ENCODE measurements at places on chromosomes 2 and 18.
A peak's percentile ranks its signal among the peaks of the same experiment; 100 is the strongest.

DNA sequence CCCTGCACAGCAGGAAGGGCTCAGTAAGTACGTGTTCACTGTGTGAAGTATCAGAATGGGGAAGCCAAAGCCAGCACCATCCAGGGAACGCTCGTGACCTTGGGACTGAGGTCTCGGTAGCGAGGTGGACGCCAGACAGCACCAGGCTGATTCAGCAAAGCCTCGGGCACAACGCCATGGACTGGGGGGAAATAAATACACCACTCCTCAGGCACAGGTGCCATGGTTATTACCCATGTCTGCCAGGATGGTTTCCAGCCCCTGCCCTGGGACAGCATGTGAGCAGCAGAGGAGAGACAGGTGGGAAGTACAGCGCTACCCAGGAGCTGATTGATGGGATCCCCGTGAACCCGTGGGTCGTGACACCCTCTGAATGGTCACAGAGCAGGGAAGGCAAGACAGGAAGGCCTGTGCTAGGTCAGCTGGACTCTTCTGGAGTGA is 53.0 kb downstream of the REEP1 start:
- H3K27ac ChIP-seq = peak overlapping the region; percentile 15
- no peak for DNase-seq
- H3K4me3 ChIP-seq = no peak overlapping the region
- H3K36me3 ChIP-seq = no peaks in the 10 kb centered on the region
- H3K27me3 ChIP-seq = peaks cover 11% of the 10 kb centered on the region

- H3K27me3 ChIP-seq = no peaks in the 10 kb centered on the region
- no peaks in the 10 kb centered on the region for H3K4me1 ChIP-seq
- peaks cover 4% of the 10 kb centered on the region for H3K36me3 ChIP-seq
- DNase-seq = no peak
Measured at GRCh38 chr18:31633392-31634330, 42.0 kb downstream of the TTR start.

DNA sequence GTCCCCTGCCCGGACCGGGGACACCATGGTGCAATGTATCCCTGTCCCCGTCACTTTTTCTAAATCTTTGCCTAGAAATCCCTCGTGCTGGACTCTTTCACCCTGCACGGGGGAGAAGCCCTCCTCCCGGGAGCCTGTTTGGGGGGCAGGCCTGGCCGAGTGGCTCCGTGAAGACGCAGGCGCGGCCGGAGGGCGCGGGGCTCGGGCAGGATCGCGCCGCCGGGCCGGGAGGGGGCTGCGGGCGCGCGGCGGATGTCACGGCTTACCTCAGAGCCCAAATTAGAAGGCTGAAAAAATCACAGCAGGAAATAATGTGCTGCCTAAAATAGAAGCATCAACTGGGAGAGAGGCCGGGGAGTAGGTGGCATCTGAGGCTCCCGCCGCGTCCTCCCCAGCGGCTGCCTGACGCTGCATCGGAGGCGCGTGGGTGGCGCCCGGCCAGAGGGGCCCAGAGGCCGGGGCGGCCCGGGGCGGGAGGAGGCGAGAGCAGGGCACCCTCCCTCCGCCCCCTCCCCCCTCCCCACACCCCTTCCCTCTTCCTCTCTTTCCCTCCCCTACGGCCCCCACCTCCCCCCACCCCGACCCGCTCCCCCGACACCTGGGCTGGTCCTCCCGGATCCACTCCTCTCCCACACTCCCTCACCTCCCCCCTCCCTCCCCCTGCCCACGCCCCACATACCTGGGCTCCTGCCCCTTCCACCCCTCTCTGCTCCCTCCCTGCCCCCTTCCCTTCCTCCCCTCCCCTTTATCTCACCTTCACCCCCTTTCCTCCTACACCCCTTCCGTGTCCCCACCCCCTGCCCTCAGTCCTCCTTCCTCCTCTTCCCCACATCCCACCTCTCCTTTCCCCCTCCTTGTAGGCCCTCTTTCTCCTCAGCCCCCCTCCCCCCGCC is 51.9 kb downstream of the SLC4A1AP start:
- no peaks in the 10 kb centered on the region for H3K36me3 ChIP-seq
- DNase-seq = no peak
- H3K4me1 ChIP-seq = peaks cover 8% of the 10 kb centered on the region
- H3K27ac ChIP-seq = no peak overlapping the region
- peaks cover 49% of the 10 kb centered on the region for H3K27me3 ChIP-seq
- peak overlapping the region; percentile 78 for H3K4me3 ChIP-seq

GRCh38 chr2:183162362-183162761 is 38.1 kb downstream of the NUP35 start:
- no peak overlapping the region for H3K27ac ChIP-seq
- no peak overlapping the region for H3K4me3 ChIP-seq
- no peaks in the 10 kb centered on the region for H3K27me3 ChIP-seq

DNA sequence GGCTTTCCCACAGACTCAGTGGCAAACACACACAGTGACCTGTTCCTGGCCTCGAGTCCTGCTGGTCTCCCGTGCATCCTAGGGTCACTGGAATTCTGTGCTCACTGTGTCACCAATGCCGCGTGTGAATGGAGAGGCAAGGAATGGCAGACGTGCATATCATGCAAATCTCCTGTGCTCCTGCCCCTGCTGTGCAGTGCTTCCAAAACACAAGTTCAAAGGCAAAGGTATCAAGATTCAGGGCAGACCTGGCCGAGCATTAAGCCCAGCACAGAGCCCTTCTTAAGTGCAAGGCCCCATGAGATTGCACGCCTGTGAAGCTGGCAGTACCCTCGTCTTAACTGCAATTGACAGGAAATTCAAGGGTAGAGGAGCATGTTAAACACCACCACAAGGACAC is 129.1 kb downstream of the NDUFA10 start:
- no peak overlapping the region for H3K4me3 ChIP-seq
- no peaks in the 10 kb centered on the region for H3K36me3 ChIP-seq
- no peak for DNase-seq
- H3K4me1 ChIP-seq = no peaks in the 10 kb centered on the region
- H3K27me3 ChIP-seq = peaks cover 10% of the 10 kb centered on the region
- H3K27ac ChIP-seq = no peak overlapping the region

DNA sequence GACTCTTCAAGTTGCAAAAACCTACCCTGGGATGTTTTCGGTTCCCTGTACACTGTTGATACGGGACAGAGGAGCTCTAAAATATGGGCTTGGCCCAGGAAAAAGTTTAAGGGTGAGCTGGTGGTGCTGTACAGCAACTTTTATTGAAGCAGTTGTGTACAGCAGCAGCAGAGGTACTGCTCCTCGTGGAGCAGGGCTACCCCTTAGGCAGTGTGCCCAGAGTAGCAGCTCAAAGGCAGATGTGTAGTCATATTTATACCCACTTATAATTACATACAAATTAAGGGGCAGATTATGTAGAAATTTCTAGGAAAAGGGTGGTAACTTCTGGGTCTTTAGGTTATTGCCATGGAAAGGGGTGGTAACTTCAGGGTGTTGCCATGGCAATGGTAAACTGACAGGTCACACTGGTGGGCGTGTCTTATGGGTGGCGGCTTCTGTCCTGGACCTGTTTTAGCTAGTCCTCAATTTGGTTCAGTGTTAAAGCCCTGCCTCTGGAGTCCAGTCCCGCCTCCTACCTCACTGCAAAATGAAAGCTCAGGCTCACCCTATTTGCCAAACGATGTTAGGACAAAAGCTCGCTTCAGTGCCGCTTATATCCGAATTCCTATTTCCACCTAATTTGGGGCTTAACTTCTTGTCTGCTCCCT is 203.2 kb downstream of the ETAA1 start:
- no peaks in the 10 kb centered on the region for H3K36me3 ChIP-seq
- H3K4me3 ChIP-seq = no peak overlapping the region
- no peaks in the 10 kb centered on the region for H3K4me1 ChIP-seq
- H3K27ac ChIP-seq = no peak overlapping the region
- no peak for DNase-seq

- H3K27me3 ChIP-seq = no peaks in the 10 kb centered on the region
- no peak for DNase-seq
- H3K27ac ChIP-seq = no peak overlapping the region
- no peaks in the 10 kb centered on the region for H3K4me1 ChIP-seq
- H3K4me3 ChIP-seq = no peak overlapping the region
Measured at GRCh38 chr2:29239209-29239960, 124.2 kb downstream of the CLIP4 start.

DNA sequence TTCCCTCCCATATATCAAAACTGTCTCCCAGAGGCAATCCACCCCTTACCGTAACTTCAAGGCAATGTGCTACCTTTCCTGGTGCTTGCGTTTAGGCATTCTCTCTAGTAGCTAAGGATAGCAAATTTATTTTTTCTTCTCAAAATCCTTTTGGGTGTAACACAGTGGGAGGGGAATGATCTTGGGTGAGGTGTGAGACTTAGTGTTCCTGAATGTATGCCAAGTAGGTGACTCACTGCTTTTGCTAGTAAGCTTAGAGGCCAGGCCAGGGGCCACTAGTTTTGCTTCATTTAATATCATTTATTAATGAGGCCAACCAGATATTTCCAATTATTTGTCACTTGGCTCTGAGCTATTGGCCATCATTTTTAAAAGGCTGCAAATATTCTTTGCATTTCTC is 135.5 kb downstream of the NAPG start:
- no peak overlapping the region for H3K4me3 ChIP-seq
- no peak for DNase-seq
- no peaks in the 10 kb centered on the region for H3K4me1 ChIP-seq
- H3K27ac ChIP-seq = no peak overlapping the region
- H3K27me3 ChIP-seq = no peaks in the 10 kb centered on the region

DNA sequence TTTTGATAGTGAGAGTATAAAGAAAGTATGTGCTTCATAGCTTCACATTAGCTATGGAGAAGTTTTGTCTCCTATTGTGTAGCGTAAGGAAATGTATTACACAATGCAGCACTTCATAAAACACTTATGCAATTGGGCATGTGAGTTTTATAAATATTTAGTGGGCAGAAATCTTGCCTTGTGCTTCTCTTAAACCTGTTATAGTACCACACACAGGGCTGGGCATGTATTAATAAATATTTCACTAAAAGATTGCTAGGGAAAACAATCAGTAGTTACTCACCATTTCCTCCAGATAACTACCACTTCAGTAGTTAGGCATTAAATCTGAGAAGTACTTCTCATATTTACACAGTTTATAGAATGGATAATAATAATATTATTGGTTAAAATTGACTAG is 1080.8 kb upstream of the PIK3C3 start:
- no peak overlapping the region for H3K27ac ChIP-seq
- no peaks in the 10 kb centered on the region for H3K4me1 ChIP-seq
- H3K36me3 ChIP-seq = no peaks in the 10 kb centered on the region
- no peak for DNase-seq

GRCh38 chr2:39127973-39128372 is 7.1 kb upstream of the SOS1 start:
- H3K4me1 ChIP-seq = peaks cover 6% of the 10 kb centered on the region
- H3K4me3 ChIP-seq = no peak overlapping the region
- H3K27ac ChIP-seq = no peak overlapping the region
- no peaks in the 10 kb centered on the region for H3K36me3 ChIP-seq
- DNase-seq = no peak
- no peaks in the 10 kb centered on the region for H3K27me3 ChIP-seq

GRCh38 chr2:131046028-131046917 is 47.0 kb downstream of the FAM168B start:
- DNase-seq = no peak
- H3K4me3 ChIP-seq = no peak overlapping the region
- no peaks in the 10 kb centered on the region for H3K4me1 ChIP-seq
- no peaks in the 10 kb centered on the region for H3K27me3 ChIP-seq

DNA sequence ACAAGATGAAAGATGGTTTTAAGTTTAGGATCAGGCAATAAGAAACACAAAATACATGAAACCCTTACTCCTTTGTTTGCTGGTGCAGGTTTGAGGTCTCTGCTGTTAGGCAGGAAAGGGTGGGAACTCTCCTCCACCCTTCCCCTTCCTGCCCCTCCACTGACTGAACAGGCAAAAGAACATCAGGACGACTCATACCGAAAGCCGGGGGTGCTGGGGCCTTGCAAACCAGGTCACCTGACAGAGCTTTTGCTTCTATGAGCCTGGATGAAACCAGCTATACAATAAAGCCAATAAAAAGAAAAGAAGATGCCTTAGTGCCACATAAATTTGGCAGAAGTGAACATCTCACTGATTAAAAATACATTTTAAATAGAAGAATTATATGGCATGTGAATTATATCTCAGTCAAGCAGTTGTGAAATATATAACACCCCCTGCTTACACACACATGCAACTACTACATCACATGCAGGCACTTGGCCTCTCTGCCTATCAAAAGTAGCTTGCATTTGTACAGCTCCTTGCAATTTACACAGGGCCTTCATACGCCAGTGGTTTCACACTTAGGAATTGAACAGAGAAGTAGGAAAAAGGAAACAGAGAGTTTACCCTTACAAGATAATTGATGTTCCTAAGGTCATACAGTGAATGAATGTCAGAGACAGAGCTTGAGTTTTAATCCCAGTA is 215.1 kb upstream of the TRIB2 start:
- DNase-seq = no peak
- no peak overlapping the region for H3K27ac ChIP-seq
- no peak overlapping the region for H3K4me3 ChIP-seq
- H3K27me3 ChIP-seq = no peaks in the 10 kb centered on the region

DNA sequence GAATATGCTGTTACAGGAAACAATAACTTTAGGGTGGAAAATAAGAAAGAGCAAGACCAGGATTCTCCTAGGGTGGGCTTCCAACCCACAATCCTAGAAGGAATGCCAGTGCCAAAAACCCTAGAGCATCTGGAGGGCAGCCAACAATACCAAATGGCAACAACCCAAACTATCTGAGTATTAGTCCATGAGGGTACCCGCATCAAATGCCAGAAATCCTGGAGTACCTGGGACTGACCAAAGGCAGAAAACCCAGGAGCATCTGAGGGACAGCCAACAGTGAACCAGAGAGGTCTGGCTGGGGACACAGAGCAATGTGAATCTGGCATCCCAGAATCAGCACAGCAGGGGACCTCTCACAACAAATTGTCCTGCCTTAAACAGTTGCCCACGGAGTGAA is 126.3 kb downstream of the SCG2 start:
- DNase-seq = no peak
- H3K36me3 ChIP-seq = no peaks in the 10 kb centered on the region
- H3K4me3 ChIP-seq = no peak overlapping the region

GRCh38 chr18:58201733-58202730 is 158.0 kb downstream of the NEDD4L start:
- no peak overlapping the region for H3K4me3 ChIP-seq
- DNase-seq = no peak
- H3K4me1 ChIP-seq = no peaks in the 10 kb centered on the region
- H3K27ac ChIP-seq = no peak overlapping the region
- H3K27me3 ChIP-seq = no peaks in the 10 kb centered on the region

GRCh38 chr2:158676696-158677095 is 118.4 kb upstream of the DAPL1 start:
- H3K4me1 ChIP-seq = no peaks in the 10 kb centered on the region
- no peaks in the 10 kb centered on the region for H3K27me3 ChIP-seq
- H3K36me3 ChIP-seq = peaks cover 28% of the 10 kb centered on the region
- no peak overlapping the region for H3K27ac ChIP-seq
- DNase-seq = no peak

GRCh38 chr2:172270278-172271079 is 156.9 kb upstream of the ITGA6 start:
- no peaks in the 10 kb centered on the region for H3K36me3 ChIP-seq
- DNase-seq = no peak
- H3K27ac ChIP-seq = no peak overlapping the region
- no peaks in the 10 kb centered on the region for H3K27me3 ChIP-seq
- peaks cover 11% of the 10 kb centered on the region for H3K4me1 ChIP-seq
- no peak overlapping the region for H3K4me3 ChIP-seq

Data from neuronal stem cell (in vitro differentiated cells).